ENCODE measurements at places on chromosomes 5 and 9. TPM values are rescaled to one million over a fixed set of nuclear protein-coding genes. Genes with fewer than 3 reads are reported as not detected.

DNA sequence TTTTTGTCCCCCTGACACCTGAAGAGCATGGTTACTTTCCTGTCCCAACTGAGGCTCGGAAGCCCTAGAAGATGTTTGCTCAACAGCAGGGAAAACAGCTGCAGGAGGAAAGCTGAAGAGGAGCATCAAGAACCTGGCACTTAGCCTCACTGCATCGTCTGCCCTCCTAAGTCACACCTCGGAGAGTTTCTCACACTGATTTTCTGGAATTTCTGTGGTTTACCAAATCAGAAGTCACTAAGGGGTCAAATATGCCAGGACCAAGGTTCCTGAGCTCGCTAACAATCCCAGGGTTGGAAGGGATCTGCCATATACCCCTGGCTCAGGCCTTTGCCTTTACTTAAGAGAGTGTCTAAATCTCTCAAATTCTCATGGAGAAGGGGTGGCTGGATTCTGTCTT lies 5.3 kb downstream of the IL12B start:
- no peak overlapping the region for H3K4me3 ChIP-seq
- H3K27me3 ChIP-seq, result no peaks in the 10 kb centered on the region
- DNase-seq, result no peak
- H3K36me3 ChIP-seq, result no peaks in the 10 kb centered on the region

NUTM2F gene
- not detected for total RNA-seq

DNA sequence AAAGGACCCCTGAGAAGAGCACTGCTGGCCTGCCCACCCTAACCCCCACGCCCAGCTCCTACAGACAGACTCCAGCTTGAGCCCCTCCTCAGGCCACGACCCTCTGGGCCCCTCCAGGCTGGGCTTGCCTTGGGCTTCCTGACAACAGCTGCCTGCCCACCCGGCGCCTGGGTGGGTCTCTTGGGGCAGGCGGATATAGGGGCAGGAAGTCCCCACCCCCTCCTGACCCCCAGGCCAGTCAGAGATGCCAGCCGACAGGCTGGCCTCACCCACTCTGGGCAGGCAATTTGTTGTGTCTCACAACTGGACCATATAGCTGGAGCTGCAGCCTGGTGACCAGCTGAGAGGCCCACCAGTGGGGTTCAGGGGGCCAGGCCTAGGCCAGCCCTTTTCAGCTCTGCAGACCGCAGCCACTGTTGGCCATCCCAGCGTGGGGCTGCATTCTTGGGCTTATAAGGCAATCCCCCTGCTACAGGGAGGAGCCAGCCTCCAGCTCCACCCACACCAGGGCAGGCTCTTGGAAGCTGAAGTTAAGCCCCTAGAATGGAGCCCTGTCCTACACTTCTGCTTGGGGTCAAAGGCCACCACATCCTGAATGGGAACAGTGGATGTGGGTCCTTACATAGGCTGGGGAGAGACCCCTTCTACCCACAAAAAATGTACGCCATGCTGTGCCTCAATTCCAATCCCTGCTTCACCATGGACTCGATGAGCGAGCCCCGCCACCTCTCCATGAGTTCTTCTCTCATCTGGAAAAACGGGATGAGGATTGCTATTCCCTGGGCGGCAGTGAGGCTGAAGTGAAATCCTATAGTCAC lies 2.0 kb downstream of the PDLIM7 start:
- no peaks in the 10 kb centered on the region for H3K27me3 ChIP-seq
- peaks cover 77% of the 10 kb centered on the region for H3K4me1 ChIP-seq
- H3K4me3 ChIP-seq, result peak overlapping the region; percentile 73
- H3K36me3 ChIP-seq, result peaks cover 28% of the 10 kb centered on the region
- H3K27ac ChIP-seq, result peak overlapping the region; percentile 92

- H3K27ac ChIP-seq, result no peak overlapping the region
- H3K36me3 ChIP-seq, result no peaks in the 10 kb centered on the region
- no peak for DNase-seq
These were observed 46.8 kb downstream of the ELAVL2 start for GRCh38 chr9:23779220-23779619.

SEMA5A gene
- total RNA-seq, result 29.5 TPM

PCDHGA1 gene
- total RNA-seq, result 0.38 TPM

DNA sequence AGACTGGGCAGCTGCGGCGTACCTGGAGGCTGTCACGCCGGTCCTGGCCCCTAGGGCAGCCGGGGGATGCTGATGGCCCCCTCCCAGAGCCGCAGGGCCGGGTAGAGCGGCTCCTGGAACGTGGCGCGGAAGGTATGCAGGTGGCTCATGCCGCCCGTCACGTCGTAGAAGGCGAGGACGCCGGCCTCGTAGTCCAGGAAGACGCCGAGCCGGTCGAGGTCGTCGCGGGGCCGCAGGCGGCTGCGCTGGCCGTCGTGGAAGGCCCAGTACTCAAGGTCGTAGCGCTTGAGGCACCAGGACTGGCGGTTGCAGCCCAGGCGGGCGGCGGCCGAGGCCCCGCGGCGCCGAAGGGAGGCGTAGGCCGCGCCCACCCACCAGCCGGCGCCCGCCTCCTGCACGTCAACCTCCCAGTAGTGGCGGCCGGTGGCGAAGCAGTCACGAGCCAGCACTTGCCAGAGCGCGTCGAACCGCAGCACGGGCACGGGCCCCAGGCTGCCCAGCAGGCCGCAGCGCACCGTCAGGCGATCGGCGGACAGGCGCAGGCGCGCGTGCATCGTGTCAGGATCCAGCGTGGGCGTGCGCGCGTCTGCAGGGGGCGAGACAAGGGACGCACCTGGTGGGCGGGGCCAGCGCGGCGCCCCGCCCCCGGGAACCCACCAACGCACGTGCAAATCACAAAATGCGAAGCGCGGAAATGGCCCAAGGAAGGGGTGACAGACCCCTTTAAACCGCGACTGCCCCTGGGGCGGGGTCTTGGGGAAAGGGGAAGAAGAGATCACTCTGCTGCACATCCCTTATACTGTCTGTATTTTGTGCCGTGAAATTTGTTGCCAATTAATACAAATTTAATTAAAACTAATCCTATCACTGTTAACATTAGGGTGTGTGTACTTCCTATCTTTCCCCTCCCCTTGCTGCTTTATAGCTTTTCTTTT lies 31.2 kb downstream of the NANS start:
- H3K27ac ChIP-seq, result no peak overlapping the region
- peak; percentile 64 for DNase-seq
- H3K4me3 ChIP-seq, result peak overlapping the region; percentile 27

ZNF474 gene
- total RNA-seq, result 2.0 TPM

DNA sequence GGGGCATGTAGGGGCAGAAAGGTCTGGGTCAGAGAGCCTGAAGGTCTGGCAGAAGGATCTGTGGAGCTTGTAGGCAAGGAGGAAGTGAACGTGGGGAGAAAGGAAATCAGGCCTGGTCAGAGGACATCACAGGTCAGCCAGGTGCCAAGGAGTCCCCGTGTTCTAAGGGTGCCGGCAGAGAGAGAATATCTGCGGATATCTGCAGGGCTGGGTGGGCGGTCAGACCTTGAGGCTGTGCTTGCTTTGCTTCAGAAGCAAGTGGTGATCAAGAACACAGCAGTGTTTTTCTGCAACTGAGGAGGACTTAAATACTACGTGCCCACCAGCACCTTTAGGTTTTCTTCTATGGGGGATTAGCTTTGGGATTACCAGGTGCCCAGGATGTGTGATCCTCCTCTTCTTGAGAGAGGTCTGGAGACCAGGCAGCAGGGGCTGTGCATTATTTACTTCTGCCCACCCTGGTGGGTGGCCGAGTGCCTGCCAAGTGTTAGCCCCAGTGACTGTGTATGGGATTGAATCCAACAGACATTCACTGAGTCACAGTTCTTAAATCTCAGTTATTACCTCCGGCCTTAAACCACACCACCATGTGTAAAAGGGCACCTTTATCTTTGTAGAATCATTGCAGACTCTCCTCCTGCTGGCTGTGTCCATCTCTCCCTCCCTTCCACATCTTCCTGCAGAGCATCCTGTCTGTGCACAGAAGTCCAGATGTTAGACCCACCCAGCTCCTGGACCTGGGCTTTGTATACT lies 12.5 kb upstream of the SHB start:
- no peak overlapping the region for H3K4me3 ChIP-seq
- H3K36me3 ChIP-seq, result no peaks in the 10 kb centered on the region
- no peaks in the 10 kb centered on the region for H3K27me3 ChIP-seq
- peaks cover 40% of the 10 kb centered on the region for H3K4me1 ChIP-seq

DNA sequence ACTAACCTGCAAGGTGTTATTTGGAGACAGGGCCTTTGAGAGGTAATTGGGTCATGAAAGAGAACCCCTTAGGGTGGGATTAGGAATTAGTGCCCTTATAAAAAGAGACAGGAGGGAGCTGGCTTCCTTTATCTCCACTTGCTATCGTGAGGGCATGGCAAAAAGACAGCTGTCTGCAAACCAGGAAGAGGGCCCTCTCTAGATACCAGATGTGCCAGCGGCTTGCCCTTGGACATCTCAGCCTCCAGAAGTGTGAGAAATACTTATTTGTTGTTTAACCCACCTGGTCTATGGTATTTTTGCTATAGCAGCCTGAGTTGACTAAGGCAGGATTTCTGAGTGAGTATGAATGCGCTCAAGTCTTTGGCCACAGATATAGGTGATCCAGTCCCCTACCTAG lies 978 bp upstream of the RGS14 start:
- H3K27ac ChIP-seq, result no peak overlapping the region
- H3K27me3 ChIP-seq, result no peaks in the 10 kb centered on the region
- H3K36me3 ChIP-seq, result no peaks in the 10 kb centered on the region

PDCD1LG2 gene
- 4.2 TPM for total RNA-seq

GRCh38 chr9:36165826-36166167 lies 3.4 kb upstream of the CCIN start:
- H3K4me1 ChIP-seq, result peaks cover 31% of the 10 kb centered on the region
- peak overlapping the region; percentile 79 for H3K27ac ChIP-seq
- H3K36me3 ChIP-seq, result no peaks in the 10 kb centered on the region
- H3K4me3 ChIP-seq, result peak overlapping the region; percentile 40

DNA sequence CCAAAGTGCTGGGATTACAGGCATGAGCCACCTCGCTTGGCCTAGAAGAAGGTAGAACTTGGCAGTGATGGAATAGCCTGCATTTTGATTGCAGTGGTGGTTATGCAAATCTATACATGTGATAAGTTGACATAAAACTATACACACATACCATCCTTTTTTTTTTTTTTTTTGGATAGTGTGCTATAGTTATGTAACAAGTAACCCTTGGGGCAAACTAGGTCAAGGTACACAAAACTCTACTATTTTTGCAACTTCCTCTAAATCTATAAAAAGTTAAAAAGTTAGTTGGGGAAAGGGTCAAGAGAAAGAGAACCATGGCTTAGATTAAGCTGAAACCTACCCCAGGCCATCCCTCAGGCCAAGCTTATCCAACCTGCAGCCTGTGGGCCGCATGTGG lies 11.1 kb downstream of the TRIM14 start:
- no peaks in the 10 kb centered on the region for H3K4me1 ChIP-seq
- H3K36me3 ChIP-seq, result peaks cover 50% of the 10 kb centered on the region
- DNase-seq, result no peak
- H3K27me3 ChIP-seq, result no peaks in the 10 kb centered on the region
- no peak overlapping the region for H3K4me3 ChIP-seq

- no peaks in the 10 kb centered on the region for H3K27me3 ChIP-seq
- no peak for DNase-seq
- H3K4me1 ChIP-seq, result peaks cover 21% of the 10 kb centered on the region
- H3K36me3 ChIP-seq, result no peaks in the 10 kb centered on the region
These were observed 165.3 kb downstream of the KDM4C start for GRCh38 chr9:6923086-6923485.

FOXI1 gene
- total RNA-seq, result not detected

DNA sequence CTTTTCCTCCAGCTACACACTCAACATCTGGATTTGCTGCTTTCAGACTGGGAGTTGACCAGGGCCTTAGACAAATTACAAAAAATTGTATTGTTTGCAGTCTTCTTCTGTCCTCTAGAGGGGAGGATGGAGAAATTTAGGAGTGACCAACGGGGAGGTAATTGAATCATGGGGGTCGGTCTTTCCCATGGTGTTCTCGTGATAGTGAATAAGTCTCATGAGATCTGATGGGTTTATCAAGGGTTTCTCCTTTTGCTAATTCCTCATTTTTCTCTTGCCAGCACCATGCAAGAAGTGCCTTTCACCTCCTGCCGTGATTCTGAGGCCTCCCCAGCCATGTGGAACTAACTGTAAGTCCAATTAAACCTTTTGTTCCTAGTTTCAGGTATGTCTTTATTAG lies 4.2 kb downstream of the IFNA8 start:
- no peak overlapping the region for H3K4me3 ChIP-seq
- no peaks in the 10 kb centered on the region for H3K27me3 ChIP-seq
- DNase-seq, result no peak
- H3K4me1 ChIP-seq, result no peaks in the 10 kb centered on the region
- no peaks in the 10 kb centered on the region for H3K36me3 ChIP-seq

PCDHAC1 gene
- 6.7 TPM for total RNA-seq

GRCh38 chr5:8765886-8766285 lies 780.0 kb downstream of the SEMA5A start:
- no peaks in the 10 kb centered on the region for H3K27me3 ChIP-seq
- no peak overlapping the region for H3K4me3 ChIP-seq
- peak; percentile 14 for DNase-seq
- H3K27ac ChIP-seq, result no peak overlapping the region
- H3K4me1 ChIP-seq, result no peaks in the 10 kb centered on the region
- no peaks in the 10 kb centered on the region for H3K36me3 ChIP-seq

DNA sequence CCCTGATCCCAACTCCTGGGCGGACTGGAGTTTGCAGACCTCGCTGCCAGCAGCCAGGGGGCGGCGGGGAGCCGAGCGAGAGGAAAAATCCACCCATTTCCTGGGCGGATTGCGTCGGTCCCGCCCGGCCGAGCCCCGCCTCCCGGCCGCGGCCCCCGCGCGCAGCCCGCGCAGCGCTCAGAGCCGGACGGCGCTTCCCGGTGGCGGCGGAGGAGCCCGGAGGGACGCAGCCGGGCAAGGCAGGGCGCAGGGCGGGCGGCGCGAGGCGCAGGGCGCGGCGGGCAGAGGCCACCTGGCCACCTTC lies at the start of gene OLFM1:
TSS of gene OLFM1 (plus strand) at position 180 of the 304 bp plus-strand sequence. CDS start 322 bp downstream, outside the sequence.
- no peaks in the 10 kb centered on the region for H3K36me3 ChIP-seq
- peaks cover 22% of the 10 kb centered on the region for H3K4me1 ChIP-seq
- no peak within 1 kb of the TSS for H3K27ac ChIP-seq
- H3K27me3 ChIP-seq, result peaks cover 89% of the 10 kb centered on the region

POLR1E gene
- total RNA-seq, result 21.3 TPM

- H3K27ac ChIP-seq, result no peak overlapping the region
- no peak overlapping the region for H3K4me3 ChIP-seq
- no peak for DNase-seq
- H3K4me1 ChIP-seq, result no peaks in the 10 kb centered on the region
These were observed 27.7 kb upstream of the TMOD1 start for GRCh38 chr9:97473717-97474116.

DNA sequence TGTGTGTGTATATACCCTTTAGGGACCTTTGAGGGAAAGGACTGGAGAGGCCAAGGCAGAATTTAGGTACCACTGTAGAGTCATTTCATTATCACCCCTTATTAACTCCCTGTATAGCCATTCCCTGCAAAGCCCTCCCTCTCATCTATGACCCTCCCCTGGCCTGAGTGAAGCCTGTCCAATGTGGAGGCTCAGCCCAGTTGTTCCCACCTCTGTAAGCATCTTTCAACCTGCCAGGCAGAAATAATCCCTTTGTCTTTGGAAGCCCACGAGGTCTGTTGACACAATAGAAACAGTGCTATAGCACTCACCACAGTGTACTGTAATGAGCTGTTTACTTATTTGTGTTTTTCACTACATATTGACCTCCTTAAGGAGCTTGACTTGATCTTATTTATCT lies 88.5 kb upstream of the SEMA6A start:
- no peak overlapping the region for H3K4me3 ChIP-seq
- no peaks in the 10 kb centered on the region for H3K4me1 ChIP-seq
- DNase-seq, result no peak
- no peaks in the 10 kb centered on the region for H3K27me3 ChIP-seq

ENTPD2 gene
- total RNA-seq, result 0.87 TPM

SPRY4 gene
- 28.9 TPM for total RNA-seq

GRCh38 chr9:33924978-33925797 lies 108.2 kb downstream of the UBE2R2 start:
- no peak overlapping the region for H3K27ac ChIP-seq
- no peaks in the 10 kb centered on the region for H3K27me3 ChIP-seq
- H3K4me3 ChIP-seq, result no peak overlapping the region

SMIM33 gene
- total RNA-seq, result not detected
